Activated T-cell treated with anti-CD3 and anti-CD28 coated beads, Interleukin-2, amount 50 U/mL, for 4 hours (primary cell): ENCODE measurements at places on chromosomes 3 and 15. TPM values are rescaled to one million over a fixed set of nuclear protein-coding genes. Genes with fewer than 3 reads are reported as not detected.

PLA2G4B gene
- total RNA-seq = 5.5 TPM

SERPINI2 gene
- not detected for total RNA-seq

CALML4 gene
- 4.8 TPM for total RNA-seq

ZMAT3 gene
- total RNA-seq = 9.3 TPM

CHRFAM7A gene
- total RNA-seq = not detected

SPTBN5 gene
- total RNA-seq = 0.16 TPM

LHFPL4 gene
- total RNA-seq = not detected

RYK gene
- total RNA-seq = 38.1 TPM

SCAANT1 gene
- not detected for total RNA-seq

DNA sequence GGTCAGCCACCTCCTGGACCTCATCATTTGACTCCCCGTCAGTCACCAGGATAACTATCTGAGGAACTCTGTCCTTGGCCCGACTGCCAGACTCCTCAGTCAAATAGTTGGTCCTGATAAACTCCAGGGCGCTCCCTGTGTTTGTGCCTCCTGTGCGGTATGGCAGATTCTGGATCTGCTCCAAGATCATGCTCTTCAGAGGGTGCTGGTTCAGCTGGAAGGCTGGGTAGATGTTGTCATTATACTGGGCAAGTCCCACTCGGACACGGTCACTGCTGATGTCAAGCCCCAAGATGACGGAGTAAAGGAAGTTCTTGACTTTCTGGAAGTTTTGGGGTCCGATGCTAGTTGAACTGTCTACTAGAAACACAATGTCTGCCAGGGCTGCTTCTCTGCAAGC lies 31.1 kb upstream of the CAPN7 start:
- DNase-seq = no peak

- DNase-seq = no peak
Measured at GRCh38 chr3:9155028-9155427, 94.4 kb downstream of the SRGAP3 start.

- DNase-seq = no peak
Measured at GRCh38 chr3:52895418-52895817, 1.9 kb downstream of the STIMATE start.

- no peak for DNase-seq
Measured at GRCh38 chr3:188154809-188155574, 1.0 kb downstream of the LPP start.

DNA sequence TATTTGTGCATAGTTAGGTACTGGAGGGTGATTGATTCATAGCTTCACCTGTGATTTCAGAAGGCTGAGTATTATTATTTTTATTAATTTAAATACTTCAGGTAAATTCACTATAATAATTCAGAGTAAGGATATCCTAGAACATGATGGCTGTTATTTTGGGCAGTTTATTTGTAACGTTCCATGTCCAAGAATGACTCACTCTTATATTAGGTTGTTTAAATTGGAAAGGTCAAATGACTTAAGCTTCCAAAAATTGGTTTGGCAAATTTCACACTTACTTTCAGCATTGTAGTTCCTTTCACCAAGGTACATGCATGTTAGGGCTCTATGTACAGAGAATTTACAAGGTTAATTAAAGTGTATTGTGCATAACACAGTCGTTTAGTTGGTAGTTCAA lies 120.2 kb downstream of the EPHA3 start:
- DNase-seq = no peak

- DNase-seq = no peak
Measured at GRCh38 chr3:146967783-146968182, 362.6 kb upstream of the PLSCR5 start.

GRCh38 chr3:106830334-106830733 lies 546.9 kb upstream of the CCDC54 start:
- DNase-seq = no peak

DNA sequence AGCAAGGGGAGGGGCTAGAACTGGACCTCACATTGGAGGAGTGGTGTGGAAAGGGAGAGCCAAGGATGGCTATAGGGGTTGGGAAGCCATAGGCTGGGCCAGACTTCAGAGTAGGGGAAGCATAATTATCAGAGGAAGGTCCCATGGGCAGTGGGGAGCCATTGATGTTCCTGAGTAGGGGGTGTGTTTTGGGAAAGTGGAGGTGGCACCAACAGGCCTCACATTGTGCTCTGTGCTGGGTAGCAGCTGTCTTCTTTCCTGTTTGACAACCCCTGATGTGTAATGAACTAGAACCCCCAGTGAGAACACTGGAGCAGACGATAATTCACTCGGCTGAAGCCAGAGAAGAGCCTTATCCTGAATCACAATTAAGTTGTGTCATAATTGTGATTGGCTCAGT lies 41.2 kb downstream of the SLC6A11 start:
- DNase-seq = no peak

- no peak for DNase-seq
Measured at GRCh38 chr3:171257251-171258203, 202.7 kb downstream of the TNIK start.

DNA sequence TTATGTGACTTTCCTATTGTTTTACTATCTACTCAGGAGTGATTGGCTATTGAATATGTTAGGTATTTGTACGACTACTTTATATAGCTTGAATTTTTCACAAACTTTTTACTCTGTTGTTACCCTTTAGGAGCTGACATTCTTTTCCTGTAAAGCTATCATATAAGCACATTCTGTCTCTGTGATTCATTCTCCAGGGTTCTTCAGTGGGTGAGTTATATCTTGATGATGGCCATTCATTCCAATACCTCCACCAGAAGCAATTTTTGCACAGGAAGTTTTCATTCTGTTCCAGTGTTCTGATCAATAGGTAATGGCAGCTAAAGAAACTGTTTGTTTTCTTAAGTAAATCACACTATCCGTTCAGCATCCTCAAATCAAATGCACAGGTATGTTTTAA lies 10.1 kb upstream of the CAPN3 start:
- no peak for DNase-seq

DNA sequence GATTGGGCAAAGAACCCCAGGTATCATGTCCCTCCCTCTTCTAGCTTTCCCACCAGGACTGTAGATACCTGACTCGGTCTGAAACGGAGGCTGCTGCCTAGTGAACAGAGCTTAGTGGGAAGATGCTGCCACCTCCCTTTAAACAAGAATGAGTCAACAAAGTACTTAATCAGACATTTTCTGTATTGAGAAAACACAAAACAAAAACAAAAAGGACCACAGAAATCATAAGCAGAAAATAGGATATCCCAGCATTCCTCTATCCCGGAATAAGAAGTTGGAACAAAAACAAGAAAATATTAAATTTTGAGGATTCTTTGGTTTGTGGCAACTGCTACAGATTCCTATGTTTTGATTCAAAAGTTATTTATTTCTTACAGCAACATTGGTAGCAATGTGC lies 51.7 kb upstream of the COL8A1 start:
- DNase-seq = no peak

DNA sequence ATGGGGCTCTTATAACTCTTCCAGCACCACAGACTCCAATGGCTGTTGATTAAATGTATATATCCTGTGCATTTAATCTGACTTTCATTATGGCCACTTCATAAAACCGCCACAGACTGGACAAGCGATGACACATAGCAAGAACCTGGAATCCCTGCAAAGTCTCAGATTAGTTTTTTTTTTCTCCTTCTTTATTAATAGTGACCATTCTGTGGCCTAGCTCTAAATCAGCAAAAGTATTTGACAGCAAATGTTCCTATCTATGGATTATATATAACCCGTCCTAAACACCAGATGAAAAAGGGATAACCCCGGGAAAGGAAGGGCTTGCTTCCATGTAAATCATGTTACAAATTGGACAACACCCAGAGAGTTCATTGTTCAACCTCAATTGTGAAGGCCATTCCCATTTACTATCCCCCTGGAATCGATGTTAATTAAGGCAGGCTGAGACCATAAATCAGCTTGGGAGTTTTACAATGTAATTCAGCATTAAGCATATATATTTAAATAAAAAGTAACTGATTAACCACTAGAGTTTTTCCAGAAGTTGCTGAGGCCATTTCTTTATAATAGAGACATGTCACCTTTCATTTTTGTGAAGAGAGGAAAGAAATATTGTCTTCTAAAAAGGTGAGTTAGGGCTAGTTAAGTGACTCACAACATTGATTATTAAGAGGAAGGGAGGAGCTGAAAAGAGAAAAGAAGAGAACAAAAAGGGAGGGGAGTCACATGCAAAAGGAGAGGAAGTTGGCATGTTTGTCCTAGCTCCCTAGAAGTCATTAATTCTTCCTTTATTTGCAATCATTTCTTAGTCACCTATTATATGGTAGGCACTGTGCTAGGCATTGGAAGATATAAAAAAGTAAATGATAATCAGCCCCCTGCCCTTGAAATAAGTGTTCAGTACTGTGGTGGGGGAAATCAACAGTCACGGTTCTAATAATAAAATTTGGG lies 26.2 kb downstream of the ALDH1A2 start:
- DNase-seq = no peak

GRCh38 chr3:112623213-112623612 lies 17.7 kb downstream of the CCDC80 start:
- no peak for DNase-seq

- no peak for DNase-seq
Measured at GRCh38 chr15:91150502-91151160, 50.6 kb downstream of the SV2B start.

DNA sequence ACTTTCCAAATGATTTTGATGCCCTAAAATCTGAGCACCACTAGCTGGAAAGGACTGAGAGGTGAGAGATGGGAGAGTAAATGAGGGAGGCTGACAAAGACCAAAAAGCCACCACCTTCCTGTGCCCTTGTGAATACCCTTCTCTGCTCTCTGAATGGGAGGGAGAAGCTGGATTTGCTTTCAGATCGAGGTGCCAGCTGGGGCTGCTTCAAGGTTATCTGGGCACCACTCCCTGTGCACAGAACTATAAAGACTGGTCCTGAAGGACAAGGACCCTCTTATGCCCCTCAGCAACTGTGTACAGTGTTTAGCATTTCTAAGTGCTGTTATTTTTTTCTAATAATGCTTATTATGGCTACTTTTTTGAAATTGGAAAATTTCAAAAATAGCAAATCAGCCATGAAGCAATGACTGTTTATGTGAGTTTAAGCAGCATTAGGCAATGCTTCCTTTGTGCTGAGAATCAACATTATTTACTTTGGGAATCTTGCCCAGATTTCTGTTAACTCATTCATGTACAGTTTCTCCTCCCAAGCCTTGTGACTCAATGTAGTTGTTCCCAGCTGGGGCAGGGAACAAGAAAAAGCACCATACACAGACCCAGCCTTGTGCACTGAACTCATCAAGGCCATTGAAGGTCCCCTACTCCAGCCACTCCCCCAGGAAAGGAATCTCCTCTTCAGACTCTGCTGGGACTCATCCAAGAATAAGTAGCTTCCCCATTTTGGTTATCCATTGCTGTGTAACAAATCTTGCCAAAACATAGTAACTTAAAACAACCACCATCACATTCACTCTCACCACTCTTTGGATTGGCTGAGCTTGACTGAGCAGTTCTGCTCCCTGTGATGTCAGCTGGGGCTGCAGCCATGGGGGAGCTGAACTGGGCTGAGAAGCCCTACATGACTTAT lies 37.3 kb upstream of the CDV3 start:
- DNase-seq = no peak

DNA sequence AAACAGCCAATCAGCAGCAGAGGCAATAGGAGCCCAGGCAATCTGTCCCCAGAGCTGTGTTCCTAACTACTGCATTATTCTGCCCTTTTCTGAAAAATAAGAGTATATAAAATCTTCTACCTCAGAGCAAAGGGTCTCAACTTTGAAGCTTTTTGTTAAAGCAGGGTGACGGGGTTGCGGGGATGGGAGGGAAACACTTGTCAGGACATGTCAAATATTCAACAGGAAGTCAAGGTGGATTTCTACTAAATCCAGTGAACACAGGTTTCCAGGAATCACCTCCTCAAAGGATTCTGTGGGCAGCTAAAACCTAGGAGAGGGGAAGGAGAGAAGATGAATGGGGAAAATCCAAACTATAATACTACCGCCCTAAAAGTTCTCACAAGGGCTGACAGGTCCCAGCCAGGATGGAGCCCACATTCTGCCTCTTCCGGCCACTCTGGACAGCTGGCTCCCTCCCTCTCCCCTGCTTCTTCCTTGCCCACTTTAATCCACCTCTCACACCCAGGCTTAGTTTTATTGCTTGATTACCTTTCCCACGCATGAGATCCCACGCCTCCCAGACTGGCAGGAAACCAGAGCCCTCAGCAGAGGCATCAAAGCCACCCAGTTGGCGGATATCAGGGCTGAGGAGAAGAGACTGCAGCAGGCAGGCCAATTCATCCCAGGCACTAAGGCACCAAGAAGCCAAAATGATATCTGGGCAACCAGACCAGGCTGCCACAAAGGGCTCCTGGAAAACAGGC lies 77.2 kb downstream of the OSBPL10 start:
- no peak for DNase-seq

DNA sequence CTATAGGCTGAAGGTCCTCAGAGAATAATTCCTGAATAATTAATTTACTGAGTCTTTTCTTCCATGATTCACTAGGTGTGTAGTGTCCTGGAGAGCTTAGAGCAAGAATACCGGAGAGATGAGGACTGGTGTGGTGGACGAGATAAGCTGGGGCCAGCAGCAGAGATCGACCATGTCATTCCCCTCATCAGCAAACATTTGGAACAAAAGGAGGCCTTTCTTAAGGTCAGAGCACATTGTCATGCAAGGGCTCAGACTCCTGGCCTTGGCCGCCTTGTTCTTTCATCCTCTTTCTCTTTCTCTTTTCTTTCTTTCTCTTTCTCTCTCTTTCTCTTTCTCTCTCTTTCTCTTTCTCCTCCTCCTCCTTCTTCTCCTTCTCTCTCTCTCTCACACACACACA lies 291.4 kb upstream of the UMPS start:
- no peak for DNase-seq

GRCh38 chr15:70495991-70496599 lies 267.3 kb downstream of the UACA start:
- DNase-seq = no peak

DNA sequence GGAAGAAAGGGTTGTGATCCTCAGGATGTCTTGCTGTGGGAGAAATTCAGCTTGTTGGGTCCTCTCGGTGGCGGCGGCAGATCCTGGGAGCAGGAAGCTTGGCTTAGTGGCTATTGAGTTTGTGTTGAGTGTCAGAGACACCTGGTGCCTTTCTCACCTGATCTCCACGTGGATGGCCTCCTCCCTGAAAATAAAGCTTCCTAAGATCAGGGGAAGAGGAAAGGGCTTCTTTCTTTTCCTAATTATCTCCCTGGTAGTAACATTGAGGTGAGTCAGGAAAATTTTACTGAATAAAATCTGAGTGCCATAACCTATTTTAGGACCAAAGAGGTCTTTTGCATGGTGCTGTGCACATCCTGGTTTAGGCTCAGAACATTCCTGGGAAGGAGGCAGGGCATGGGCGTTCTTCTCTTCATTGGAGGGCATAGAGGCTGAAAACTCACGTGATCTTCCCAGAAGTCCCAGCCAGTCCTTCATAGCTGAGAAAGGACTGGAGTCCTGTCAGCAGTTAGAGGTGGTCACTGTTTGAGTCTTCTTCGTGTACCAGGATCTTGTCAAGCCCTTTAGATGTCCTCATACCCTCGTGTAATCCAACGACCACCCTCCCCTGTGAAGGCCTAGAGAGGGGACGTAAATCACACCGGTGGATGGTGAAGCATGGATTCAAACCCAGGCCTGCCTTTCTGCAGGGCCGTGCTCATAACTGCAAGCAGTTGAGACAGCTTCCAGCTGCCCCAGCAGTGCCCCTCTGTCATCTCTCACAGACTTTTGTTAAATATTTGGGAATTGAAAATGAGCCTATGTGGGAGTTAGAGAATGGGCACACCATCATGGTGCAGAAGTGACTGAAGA lies 1.1 kb downstream of the CMTM8 start:
- no peak for DNase-seq

- DNase-seq = no peak
Measured at GRCh38 chr3:31810991-31811433, 170.1 kb downstream of the OSBPL10 start.
